Panc1 (cell line): ENCODE measurements at places on chromosomes 16 and 17. TPM values are rescaled to one million over a fixed set of nuclear protein-coding genes. Genes with fewer than 3 reads are reported as not detected.

GRCh38 chr16:71542377-71542776 is 16.2 kb downstream of the CHST4 start:
- DNase-seq = peak; percentile 25

The SDR42E1 gene
- total RNA-seq = 0.33 TPM

DNA sequence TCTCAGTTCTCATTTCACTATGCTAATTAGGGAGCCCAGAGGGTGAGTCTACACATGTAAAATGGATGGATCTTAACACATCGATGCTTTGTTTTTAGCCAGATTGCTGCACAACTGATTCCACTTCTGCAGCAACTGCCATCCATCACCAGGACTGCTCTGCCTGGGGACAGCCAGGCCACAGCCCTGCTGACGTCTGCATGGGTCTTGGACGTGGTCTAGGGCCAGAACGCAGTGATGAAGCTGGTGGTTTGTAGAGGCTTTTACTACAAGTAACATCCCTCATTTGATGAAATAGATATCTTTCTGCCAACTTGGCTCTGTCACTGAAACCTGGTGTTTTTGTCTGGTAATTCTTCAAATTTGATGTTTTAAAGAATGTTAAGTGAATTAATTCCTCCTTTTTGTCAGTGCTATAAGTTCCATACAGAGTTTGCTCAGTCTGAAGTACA is 50.6 kb downstream of the MARCHF10 start:
- no peak for DNase-seq

The WIPI1 gene
- total RNA-seq = 19.8 TPM

- no peak for DNase-seq
Observed at GRCh38 chr16:17366299-17366961, 104.3 kb downstream of the XYLT1 start.

DNA sequence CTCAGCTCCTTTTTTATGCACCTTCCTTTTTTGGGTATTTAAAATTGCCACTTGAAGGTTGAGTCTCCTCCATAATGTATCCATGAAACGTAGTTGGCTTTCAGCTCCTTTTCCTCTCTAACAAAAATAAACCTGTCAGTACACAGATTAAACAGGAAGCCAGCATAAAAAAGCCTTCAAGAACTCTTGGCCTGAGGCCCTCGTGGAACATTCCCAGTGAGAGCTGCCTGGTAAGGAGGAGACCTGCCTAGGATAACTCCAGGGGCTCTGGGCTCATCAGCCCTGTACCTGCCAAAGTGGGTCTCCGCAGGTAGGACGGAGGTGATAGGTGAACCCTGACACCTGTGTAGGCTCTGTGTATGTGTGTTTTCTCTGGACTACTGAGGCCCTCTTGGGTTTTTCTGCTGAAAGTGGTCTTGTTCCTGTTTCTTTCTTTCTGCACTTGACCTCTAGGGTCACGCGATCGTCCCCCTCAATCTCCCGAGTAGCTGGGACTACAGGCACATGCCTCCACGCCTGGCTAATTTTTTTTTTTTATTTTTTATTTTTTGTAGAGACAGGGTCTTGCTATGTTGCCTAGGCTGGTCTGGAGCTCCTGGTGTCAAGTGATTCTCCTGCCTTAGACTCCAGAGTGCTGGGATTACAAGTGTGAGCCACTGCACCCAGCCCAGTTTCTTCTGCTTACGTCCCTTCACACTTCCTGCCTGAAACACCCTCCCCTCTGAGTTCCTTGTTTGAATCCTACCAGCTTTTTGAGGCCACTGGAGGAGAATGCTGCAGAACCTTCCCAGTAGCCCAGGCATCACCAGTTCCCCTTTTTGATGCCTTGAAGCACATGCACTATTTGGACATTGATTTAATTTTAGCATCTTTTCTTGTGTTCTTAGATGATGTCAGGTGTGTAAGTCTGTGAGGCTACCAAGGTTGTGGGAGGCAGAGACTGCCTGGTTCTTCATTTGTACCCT is 9.8 kb downstream of the PGS1 start:
- no peak for DNase-seq

- no peak for DNase-seq
Observed at GRCh38 chr17:57085448-57086068, 512 bp downstream of the AKAP1 start.

GRCh38 chr17:10754861-10755591 is 25.2 kb upstream of the TMEM220 start:
- DNase-seq = no peak

The NLRC5 gene
- total RNA-seq = 8.8 TPM

DNA sequence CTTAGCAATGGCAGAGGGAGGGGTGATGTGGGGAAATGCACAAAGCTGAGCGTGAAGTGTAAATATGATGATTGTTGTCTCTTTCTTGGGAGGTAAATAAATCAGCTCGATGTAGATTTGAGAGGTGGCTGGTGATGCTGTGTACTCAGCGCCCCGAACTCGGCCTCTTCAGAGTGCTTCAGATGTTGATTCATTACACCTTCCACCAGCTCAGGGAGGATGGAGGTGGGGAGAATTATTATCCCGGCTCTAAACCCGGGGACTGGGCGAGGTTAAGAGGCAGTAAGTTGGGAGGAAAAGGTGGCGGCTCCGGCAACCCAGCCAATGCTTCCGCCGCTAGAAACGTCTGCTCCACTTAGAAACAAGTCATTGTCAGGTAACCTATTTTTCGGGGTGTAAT is 86.5 kb downstream of the RPA1 start:
- no peak for DNase-seq

The CRHR1 gene
- 0.15 TPM for total RNA-seq

- no peak for DNase-seq
Observed at GRCh38 chr17:38672788-38673706, 1.7 kb downstream of the EPOP start.

The TBC1D3 gene
- total RNA-seq = not detected

GRCh38 chr17:61203671-61204131 is 195.9 kb upstream of the TBX2 start:
- no peak for DNase-seq

The ZDHHC1 gene
- 7.8 TPM for total RNA-seq

DNA sequence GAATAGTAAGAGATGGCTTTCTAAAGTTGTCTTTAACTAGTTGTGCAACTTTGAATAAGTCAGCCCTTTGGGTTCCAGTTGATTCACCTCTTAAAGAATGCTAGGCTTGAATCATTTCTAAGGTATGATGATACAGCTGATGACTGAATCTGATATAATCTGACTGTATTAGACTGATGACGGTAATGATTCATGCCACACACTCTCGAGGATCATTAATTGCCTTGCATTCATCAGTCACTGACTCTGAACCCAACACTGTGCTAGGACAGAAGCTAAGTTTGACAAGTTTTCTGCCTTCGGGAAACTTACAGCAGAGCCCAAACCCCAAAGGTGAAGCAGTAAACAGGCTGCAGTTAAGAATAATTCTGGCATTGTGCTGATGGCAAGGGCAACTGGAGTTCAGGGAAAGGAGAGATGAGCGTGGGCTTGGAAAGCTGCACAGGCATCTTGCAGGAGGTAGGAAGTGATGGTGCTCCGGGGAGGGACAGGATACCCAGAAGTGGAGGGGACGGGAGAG is 25.8 kb downstream of the ASIC2 start:
- peak; percentile 91 for DNase-seq

The MFSD6L gene
- not detected for total RNA-seq

DNA sequence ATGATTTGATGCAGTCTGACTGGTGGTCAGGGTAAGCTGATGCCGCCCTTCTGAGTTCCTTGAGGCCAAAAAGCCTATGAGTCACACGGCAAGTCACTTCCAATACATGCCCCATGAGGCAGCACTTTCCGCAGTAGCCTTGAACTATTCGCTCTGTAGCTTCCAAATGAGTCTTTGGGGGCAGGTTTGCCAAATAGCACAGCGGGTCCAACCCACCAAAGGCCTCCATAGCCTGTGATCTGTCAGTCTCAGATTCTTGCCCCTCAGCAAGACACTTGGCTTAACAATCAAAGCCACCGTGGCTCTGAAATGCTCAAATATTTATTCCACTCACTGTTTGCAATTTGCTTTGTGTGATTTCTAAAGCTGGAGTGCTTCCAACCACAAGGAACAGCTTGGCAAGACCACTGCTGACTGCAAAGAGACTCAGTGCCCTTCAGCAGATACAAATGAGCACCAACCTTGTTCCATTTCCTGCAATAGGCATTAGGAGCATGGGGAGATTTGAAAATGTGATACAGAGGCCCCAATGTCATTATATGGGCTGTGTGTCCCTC is 45.4 kb downstream of the CLEC19A start:
- no peak for DNase-seq

The CNTD1 gene
- 0.13 TPM for total RNA-seq

The RPH3AL gene
- total RNA-seq = 2.2 TPM

DNA sequence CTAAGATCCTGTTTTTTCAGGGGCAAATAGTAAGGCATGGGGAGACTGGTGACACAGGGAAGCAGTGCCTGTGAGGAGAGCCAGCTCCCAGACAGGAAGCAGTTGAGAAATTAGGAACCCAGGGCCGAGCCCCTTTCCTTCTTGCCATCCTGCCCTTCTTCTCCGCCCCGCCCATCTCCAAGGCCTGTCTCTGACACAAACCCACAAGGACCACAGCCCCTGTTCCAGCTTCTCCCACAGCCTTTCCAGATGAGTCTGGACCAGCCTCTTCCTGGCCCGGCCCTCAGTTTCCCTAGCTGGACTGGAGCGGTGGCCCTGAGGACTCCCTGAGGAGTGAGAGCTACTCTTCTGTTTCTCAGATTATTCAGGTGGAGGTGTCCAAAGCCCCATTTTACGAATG is 9.9 kb downstream of the CCDC102A start:
- DNase-seq = no peak

GRCh38 chr17:4135489-4135888 is 7.3 kb downstream of the ZZEF1 start:
- no peak for DNase-seq

DNA sequence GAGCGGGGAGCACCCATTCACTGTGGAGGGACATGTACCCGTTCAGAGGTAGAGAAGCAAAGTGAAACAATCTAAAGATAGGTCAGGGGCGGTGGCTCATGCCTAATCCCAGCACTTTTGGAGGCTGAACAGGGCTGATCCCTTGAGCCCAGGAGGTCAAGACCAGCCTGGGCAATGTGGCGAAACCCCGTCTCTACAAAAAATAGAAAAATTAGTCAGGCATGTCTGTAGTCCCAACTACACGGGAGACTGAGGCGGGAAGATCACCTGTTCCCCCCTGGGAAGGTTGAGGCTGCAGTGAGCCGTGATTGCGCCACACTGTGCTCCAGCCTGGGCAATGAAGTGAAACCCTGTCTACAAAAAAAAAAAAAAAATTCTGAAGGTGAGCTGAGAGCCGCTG is 21.7 kb downstream of the MYL4 start:
- no peak for DNase-seq

DNA sequence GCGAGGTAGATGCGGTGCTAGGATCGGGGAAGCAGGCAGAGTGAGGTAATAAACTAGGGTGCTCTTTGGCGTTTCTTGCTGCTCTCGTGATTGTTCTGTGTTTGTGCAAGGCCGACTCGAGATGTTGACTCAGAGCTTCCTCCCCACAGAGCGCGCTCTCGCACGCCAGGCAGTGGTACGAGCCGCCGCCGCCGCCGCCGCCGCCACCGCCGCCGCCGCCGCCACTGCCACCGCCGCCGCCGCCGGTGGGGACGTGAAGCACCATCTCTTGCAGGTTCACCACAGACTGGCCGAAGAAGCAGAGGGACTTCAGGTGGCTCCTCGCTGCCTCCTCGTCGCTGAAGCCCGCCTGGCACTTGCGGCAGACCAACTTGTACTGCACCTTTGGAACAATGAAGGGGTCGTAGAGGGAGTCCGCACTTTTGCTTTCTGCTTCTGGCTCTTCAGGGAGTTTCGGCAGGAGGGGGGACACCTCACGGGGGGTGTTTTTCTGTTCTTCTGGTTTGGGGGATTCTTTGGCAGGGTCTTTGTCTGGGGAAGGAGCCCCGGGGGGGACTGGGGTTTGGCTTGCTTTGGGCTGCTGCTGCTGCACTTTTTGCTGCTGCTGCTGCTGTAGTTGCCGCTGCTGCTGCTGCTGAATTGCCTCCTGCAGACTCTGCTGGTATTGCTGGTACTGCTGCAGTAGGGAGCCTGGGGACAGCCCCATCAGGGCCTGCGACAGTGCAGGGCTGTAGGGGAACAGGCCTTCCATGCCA is 260.2 kb downstream of the ZFHX3 start:
- DNase-seq = no peak
